Activated T-cell treated with anti-CD3 and anti-CD28 coated beads for 48 hours (primary cell): ENCODE measurements at places on chromosomes 6 and 20.

DNA sequence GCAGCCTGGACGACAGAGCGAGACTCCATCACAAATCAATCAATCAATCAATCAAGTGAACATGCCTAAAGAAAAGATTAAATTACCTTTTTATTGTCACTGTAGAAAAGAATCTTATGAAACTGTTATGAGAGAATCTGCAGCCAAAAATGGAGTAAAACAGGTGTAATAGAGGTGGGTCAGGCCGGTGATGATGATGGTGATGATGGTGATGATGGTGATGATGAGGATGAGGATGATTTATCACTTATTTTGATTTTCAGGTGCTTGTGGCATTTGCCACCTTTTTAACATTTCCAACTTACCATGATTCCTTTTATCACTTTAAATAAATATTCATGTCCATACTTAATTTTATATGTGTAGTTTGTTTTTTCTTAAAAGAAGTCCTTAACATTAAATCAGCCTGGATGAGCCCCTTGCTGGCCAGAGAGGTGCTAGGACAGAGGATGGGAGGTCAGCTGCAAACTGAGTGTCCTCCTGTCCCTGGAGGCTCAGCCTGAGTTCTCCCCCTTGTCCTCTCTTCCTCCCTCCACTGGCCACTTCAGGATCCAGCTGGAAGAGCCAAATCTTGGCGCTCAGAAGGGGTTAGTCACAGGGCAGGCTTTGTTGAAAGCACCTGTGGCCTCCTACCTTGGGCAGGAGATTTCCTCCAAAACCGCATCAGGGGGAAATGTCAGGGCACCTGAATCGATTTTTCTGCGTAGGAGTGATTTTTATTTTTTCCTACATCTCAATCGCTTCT is 32.6 kb downstream of the SLC2A10 start:
- DNase-seq = no peak

DNA sequence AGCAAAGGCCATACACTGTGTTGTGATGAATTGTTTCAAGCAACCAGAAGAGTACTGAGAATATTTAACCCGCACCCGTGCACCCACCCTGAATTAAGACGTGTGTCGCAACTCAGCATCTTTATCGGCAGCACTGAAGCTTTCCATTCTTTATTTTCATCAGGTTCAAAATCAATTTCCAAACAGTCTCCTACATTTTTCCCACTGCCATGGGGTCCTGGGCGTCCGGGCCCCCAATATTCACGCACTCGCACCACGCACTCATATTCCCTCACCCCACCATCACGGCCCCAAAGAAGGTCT is 1.8 kb downstream of the LTB start:
- no peak for DNase-seq

DNA sequence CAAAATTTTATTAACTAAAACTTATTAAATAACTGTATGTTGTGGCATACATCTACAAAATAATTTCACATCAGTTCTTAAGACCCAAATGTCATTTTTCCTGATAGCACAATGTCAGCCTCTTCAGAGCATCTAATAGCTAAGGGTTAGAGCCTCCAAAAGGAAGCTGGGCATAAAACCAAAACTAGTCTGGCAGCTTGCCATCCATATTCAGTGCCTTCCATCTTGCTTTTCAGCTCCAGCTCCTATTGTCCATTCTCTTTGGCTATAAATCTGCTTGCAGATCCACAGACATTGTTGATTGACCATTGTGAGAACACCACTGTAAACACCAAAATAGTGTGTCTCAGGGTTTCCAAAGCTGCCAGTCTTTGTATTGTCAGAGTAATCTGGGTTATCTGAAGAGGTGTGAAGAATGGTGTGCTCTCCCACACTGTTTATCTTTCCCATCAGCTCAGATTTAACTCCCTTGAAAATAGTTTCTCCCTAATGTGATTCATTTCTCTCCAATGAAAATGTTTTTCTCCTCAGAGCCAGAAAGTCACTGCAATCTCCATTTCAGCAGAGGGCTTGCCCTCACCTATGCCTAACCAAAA is 154.8 kb upstream of the KCNQ5 start:
- DNase-seq = no peak

DNA sequence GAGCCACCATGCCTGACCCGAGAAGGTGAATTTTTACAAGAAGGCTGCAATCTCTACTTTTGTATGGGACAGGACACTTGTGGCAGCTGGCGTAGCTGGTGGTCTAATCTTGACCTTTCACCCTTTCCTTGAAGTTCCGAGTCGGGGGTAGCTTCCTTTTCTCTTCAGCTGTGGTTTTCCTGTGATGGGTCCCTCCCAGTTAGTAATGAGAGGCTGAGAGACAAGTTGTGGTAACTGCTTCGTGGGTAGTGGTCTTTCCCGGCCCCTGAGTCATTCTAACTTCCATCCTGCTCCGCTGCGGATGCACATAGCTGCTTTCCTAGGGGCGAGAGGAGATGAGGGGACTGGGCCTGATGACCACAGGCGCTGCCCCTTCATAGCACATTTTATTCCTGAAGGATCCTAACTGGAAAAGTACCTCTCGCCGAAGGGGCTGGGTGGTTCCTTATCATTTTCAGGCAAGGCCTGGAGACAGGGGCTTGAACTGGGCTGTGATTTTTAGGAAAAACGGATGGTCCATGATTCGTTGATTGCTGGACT is 3.1 kb downstream of the SYNJ2 start:
- DNase-seq = no peak

- no peak for DNase-seq
Measured at GRCh38 chr6:28371706-28372451, 22.1 kb downstream of the ZKSCAN3 start.

DNA sequence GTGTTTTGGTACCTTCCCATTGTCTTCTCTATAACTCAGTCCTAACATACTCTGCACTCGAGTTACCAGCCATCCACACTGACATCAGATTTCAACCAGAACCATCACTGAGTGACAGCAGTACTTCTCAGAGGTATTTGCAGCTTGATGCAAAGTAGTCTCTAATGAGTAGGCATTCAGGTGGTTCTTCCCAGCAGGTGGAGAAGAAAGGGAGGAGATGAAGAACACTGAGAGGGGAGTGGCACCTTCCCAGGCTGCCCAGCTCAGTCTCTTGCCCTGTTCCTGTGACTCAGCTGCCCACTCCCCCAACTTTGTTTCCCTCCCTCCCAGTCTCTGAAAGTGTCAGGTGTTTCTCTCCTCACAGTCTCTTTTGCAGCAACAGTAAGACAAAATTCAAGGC is 38.7 kb upstream of the SMIM28 start:
- DNase-seq = no peak

GRCh38 chr6:122079916-122080315 is 319.5 kb upstream of the HSF2 start:
- DNase-seq = no peak
